ENCODE measurements at places on chromosomes 1 and 21.

GRCh38 chr1:239269706-239270105, 116.7 kb upstream of the CHRM3 start:
- no peak for DNase-seq

GRCh38 chr1:8684590-8684989, 132.8 kb downstream of the RERE start:
- DNase-seq = no peak

DNA sequence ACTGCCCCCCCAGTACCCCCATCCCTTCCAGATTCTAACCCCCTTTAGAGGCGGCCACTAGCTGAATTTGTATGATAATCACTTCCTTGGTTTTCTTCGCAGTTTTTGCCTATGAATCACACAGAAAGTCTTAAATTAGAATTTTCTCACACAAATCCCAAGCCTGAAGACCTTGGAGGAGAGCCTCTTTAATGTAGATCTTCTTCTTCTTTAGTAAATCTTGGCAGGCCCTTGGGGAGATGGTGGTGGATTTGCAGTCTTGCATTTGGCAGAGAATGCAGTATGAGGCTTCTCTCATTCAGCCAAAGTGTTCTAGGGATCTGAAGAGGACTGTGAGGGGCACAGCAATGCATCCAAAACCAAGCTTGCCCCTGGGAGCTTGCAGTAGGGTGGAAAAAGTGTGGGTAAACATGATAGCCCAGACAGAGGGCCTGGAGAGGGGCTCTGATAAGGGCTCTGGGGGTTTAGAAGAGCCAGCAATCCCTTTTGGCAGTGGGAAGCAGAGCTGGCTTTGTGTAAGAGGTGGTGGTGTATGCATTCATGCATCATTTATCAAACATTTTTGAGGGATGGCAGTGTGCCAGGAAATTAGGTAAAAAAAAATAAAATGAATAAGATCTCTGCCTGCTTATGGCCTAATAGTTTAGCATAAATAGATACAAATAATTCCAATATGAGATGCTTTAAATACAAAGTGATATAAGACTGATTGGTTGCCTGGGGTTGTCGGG, 7.7 kb upstream of the CDC42 start:
- DNase-seq = no peak

DNA sequence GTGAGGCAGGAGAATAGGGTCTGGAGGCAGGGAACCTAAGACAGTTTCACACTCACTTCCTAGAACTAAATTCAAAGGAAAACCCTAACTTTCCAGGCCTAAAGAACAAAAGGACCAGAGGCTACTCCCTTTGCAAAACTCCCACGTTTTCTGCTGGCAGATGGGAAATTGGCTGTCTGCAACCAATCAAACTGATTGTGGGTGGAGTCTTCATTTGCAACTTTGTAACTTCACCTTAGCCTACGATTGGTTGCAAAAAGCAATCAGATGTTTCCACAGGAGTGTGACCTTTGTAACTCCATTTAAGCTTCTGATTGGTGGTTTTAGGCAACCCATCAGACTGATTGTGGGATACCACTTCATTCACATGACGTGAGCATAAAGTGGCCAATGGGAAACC, 19.7 kb upstream of the GNG4 start:
- DNase-seq = no peak

GRCh38 chr1:210653771-210654170, 325.1 kb downstream of the HHAT start:
- DNase-seq = no peak

DNA sequence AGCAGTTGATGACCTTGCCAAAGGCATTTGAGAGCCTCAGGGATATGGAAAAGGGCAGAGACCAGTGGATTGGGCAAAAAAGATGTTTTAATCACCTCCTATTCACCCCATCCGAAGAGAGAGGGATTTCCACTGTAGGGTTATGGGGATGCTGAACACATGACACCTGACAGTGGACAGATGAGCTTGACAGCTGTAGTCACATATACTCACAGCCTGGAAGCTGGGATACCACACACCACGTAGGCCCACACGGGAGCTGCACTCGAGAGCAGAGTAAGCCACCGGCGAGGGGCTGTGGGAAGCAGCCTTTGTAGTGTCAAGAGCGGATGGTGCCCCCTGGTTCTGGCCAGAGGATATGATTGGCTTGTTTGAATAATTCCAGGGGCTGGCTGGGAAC, 20.0 kb downstream of the ZBTB40 start:
- no peak for DNase-seq

GRCh38 chr1:47738560-47739182, 258.5 kb downstream of the TRABD2B start:
- no peak for DNase-seq

DNA sequence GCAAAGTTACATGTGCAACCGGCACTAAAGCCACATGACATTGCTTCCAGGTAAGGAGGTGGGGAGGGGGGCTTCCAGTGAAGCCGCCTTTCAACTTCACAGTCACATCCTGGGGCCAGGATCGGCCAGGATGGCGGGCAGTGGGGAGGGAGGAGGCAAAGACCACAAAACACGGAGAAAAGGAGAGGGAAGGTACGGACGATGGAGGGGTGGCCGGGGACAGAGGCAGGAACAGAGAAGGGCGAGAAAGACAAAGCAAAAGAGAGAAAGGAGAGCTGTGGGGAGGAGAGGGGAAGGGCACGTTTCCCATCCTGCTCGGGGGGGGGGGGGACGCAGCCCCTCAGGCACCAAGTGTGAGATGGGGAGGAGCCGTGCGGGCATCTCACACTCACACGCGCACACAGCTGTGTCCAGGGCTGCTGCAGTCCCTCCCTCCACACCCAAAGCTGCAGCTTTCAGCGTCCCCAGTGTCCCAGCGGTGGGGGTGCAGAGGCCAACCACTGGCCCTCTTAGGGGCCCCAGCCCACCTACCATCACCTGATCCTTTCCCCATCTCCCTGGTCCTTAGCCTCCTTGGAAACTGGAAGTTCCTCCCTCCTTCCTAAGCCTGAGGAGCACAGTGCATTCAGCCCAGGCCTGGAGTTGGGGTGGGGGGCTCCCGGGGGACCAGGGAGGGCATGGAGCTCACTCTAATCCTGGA, 2.4 kb downstream of the SH2D5 start:
- no peak for DNase-seq

GRCh38 chr1:228782662-228783417, 47.6 kb downstream of the RHOU start:
- no peak for DNase-seq

DNA sequence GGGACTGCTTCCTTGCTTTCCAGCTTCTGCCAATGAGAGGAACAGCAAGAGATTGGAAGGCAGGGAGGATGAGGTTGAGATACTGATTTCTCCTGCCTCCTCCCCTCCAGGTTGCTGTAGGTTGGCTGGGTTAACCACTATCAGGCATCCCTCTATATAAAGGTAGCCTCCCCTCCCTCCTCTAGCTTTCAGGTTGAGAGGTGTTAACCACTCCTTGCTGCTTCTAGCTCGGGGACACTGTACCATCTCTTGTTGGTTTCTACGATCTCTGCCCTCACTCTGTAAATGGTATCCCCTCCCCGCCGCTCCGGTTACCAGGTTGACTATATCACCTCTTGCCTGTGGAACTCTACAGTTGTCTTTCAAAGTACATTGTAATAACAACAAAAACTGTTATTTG, 16.7 kb downstream of the LPAR3 start:
- no peak for DNase-seq

GRCh38 chr1:43448955-43449707, 4.6 kb downstream of the HYI start:
- DNase-seq = no peak

- DNase-seq = no peak
These were observed 1.4 kb upstream of the ANKRD13C start for GRCh38 chr1:70355920-70356319.

- no peak for DNase-seq
These were observed 3.3 kb upstream of the DBT start for GRCh38 chr1:100252901-100253300.

DNA sequence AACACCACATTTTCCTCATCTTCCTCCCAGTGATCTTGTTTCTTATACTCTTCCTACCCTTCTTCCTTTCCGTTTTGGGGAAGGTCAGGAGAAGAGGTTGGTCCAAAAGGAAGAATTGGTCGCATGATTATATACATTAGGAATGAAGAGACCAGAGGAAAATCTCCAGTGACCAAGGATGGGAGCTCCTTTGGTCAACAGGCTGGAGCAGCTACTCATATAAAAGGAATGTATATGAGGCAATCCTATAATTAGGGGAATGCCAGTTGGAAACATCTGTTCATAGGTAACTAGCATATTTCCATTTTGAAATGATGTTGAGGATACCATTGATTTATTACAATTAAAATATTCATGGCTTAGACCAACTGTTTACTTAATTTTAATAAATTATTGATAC, 114.5 kb downstream of the LRRC40 start:
- no peak for DNase-seq

- no peak for DNase-seq
These were observed 25.5 kb downstream of the TUFT1 start for GRCh38 chr1:151565502-151566189.

DNA sequence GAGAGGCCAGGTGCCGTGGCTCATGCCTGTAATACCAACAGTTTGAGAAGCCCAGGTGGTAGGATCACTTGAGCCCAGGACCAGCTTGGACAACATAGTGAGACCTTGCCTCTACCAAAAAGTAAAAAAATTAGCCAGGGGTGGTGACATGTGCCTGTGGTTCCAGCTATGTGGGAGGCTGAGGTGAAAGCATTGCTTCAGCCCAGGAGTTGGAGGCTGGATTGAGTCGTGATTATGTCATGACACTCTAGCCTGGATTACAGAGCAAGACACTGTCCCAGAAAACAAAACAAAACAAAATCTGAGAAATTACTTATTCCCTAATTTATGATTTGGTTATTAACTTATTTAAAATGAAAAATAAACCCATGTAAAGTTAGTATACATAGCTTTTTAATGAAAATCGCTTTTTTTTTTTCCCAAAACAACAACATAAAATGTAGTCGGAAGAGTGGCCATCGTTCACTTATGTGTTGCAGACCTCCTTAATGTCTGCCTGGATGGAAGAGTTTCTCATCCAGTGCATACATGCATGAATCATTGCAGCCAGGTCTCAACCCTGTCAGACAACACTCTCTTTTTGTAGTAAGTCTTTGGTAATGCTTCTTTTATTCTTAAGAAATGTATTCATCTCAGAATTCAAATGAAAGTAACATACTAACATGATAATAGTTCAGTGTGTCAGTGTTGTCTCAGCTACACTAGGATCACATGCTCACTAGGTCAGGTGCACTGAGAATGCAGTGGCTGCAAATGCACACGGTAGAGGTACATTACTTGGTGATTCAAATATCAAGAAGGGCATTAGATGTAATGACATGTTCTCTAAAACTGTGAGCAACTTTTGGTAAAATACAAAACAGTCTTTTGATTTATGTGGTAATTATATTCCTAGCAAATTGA, 28.0 kb downstream of the ITSN1 start:
- DNase-seq = no peak

DNA sequence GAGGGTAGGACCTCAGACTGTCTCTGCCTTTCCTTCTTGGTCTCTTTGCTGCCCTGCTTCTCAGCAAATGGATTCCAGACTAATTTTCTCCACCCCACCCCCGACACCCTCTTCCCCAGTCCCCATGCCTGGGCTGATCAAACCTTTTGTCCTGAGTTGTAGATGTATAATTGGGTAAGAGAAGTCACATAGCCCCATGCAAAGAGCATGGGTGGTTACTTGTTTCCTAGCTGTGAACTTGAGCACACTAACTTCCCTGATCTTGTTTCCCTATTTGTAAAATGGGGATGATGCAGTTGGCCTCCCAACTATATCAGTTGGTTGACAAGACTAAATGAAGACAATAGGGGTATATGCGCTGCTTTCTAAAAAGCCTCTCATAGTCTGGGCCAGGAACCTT, 9.2 kb downstream of the PADI6 start:
- no peak for DNase-seq

- DNase-seq = no peak
These were observed 647.7 kb downstream of the KCNT2 start for GRCh38 chr1:195960580-195960979.

- no peak for DNase-seq
These were observed 105.3 kb downstream of the DISP1 start for GRCh38 chr1:222920169-222920568.

DNA sequence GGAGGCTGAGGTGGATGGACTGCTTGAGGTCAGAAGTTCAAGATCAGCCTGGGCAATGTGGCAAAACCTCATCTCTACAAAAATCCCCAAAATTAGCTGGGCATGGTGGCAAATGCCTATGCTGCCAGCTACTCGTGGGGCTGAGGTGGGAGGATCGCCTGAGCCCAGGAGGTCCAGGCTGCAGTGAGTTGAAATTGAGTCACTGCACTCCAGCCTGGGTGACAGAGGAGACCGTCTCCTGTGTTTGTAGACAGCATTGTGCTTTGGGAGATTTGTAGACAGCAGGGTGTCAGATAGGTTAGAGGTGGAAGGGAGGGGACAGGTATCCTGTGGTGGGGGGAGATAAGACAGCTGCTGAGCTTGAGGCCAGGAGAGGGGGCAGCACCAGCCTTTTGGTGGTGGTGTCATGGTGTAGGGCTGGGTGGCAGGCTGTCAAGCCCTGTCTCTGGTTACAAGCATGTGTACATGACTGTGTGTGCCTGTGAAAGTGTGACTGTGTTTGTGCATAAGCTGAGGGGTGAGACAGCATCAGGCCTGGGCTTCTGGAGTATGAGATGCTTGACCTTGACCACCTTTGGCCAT, 15.2 kb downstream of the PPFIA4 start:
- no peak for DNase-seq

DNA sequence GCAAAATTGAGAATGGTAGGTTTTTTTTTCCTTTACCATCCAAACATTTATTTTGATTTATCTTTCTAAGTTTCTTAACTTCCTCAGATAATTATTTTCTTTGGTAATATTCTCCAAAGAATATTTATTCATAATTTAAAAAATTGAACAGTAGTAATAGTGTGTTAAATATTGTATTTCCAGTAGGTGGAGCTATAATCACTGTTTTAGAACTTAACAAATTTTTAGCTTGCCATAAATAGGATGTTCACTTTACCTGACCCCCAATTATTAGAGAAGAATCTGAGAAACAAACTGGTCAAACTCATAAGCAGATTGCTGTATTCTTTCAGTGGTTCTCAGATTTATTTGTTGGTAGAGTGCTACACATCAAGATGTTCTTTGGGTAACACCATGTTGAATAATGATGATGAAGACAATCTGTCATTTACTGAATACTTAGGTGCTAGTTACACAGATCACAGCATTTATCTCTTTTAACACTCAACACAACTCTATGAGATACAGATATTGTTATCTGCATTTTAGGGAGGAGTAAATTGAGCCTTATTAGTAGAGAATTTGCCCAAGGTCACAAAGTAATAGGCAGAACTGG, 82.4 kb upstream of the GPR88 start:
- DNase-seq = no peak

DNA sequence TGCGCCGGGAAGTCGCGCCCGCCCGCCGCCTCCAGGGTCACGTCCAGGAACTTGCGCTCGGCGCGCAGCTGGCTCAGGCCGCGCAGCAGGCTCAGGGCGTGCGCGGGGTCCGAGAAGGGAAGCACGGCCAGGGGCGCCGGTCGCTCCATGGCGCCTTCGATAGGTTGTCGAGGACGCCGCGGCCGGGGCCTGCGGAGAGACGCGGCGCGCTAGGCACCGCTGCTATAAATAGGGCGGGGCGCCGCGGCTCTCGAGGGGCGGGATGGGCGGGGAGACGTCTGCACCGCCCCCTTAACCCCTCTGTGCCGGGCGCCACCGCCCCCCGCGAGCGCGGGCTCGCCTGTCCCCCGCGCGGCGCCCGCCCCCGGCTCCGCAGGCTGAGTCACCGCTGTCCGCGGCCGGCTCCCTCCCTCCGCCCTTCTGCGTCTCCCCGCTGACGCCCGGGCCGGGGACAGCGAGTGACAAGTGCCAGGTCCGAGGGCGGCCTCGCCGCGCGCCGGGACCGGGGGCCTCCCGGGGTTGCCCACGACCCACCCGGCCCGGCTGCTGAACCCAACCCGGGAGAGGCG, at the start of gene KLHL21:
Gene KLHL21, minus strand, starts transcription at position 201 of the 569 bp plus-strand sequence. Its CDS starts 52 bp downstream, at position 149.
- DNase-seq = peak; percentile 79

GRCh38 chr1:9542430-9542829, 3.2 kb downstream of the SLC25A33 start:
- no peak for DNase-seq

All from stimulated activated CD8-positive, alpha-beta memory T cell treated with anti-CD3 and anti-CD28 coated beads, Interleukin-4, amount 100 ng/mL, for 1 hour (primary cell).